GM12878 (cell line): ENCODE measurements at places on chromosomes 7 and 10. TPM values are rescaled to one million over a fixed set of nuclear protein-coding genes. Genes with fewer than 3 reads are reported as not detected.

GRCh38 chr7:136635751-136636150, 232.7 kb upstream of the CHRM2 start:
- no peak for DNase-seq
- no peaks in the 10 kb centered on the region for H3K4me1 ChIP-seq
- no peaks in the 10 kb centered on the region for H3K27me3 ChIP-seq

GRCh38 chr7:113128031-113128430, 9.7 kb upstream of the SMIM30 start:
- H3K4me3 ChIP-seq = no peak overlapping the region
- H3K36me3 ChIP-seq = no peaks in the 10 kb centered on the region
- DNase-seq = no peak

LIPJ gene
- total RNA-seq = 0.11 TPM in 1 of 2 replicates, not detected in the other

DNA sequence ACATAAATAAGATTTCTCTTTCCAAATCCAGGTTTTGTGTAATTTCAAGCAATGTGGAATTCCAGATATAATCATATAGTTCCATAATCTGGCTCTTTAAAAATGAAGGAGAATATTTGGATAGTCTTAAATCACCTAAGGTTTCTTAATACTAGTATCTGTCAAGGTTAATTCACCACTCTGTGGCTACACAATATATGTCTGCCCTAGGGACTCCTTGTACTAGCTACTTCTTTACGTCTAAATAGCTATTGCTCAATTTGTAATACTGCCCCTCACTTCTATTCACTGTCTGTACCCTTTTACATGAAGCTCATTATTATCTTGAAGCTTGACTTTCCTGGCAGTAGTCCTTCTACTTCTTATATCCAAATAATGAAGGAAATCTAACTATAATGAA, 47.2 kb downstream of the CACNA2D1 start:
- no peak overlapping the region for H3K27ac ChIP-seq
- H3K36me3 ChIP-seq = no peaks in the 10 kb centered on the region
- H3K27me3 ChIP-seq = no peaks in the 10 kb centered on the region
- no peaks in the 10 kb centered on the region for H3K4me1 ChIP-seq
- no peak for DNase-seq

GRCh38 chr10:126867567-126868365, 37.5 kb upstream of the DOCK1 start:
- H3K27me3 ChIP-seq = no peaks in the 10 kb centered on the region
- no peaks in the 10 kb centered on the region for H3K4me1 ChIP-seq
- no peak overlapping the region for H3K4me3 ChIP-seq
- H3K36me3 ChIP-seq = no peaks in the 10 kb centered on the region
- no peak overlapping the region for H3K27ac ChIP-seq
